ENCODE measurements at places on chromosomes 5 and 9.

DNA sequence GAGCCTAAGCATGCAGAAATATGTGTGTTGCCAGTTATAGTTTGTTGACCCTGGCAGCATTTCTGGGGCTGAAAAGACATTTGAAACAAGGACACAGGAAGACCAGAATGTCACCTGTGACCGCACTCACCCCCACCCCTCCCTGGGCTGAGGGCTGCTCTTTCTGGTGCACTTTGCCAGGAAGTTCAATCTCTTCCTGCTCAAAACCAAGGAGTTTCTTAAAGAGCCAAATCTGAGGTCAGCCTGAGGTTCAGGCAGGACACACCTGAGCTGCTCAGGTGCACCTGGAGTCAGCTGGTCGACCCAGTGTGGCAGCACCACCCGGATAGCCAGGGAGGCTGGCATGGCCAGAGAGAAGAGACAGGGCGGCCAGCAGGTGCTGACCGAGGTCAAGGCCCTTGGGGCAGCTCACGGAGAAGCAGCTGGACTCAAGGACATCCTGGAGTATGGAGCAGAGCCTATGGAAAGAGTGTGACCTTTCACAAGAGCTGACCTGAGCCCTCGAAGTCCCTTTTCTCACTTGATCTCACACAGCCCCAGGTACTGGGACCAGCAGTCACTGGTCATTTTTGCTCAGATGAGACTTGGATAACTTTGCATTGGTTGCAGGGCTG, 376.9 kb upstream of the IRX4 start:
- DNase-seq: no peak

DNA sequence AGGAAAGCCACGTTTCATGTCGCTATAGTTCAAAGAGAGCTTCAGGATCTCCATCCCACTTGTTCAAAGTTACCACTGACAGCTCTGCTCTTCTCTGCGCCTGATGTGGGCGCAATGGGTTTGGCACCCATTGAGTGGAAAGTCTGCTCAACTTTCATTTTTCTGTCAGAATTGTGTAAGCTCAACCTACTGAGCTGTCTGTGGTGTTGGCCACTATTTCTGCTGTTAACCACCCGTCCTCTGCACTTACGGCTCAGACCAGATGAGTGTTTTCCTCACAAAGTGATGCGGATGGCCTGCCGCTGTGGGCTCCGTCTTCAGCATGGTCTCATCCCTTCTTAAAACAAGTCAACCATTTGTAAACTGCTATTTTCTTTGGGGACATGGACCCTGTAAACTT, 131.2 kb downstream of the WNK2 start:
- DNase-seq: no peak

DNA sequence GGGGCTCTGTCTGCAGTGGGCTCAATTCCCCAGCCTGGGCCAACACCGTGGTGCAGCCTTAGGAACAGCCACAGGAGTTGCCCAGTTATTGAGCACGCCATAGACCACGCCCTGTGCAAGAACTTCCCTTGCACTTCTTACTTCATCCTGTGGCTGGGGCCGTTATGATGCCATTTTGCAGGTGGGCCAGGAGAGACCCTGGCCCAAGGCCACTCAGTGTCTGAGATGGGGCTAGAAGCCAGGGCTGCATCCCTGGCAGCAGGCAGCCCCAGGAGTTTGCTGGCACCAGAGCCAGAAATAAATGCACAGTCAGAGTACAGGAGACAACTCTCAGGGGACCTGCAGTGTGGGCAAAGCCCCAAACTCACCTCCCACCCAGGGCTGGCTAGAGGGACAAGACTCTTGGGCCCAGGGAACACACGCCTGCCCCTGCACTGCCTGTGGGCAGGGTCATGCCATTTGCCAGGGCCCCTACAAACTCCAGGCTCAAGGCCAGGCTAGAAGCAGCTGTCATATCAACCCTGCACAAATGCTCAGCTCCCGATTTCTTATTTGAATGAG, 6.7 kb downstream of the CORO2A start:
- DNase-seq: no peak

- no peak for DNase-seq
Measured at GRCh38 chr9:68540712-68541535, at the start of gene TMEM252. TSS of gene TMEM252 (minus strand) at chr9:68540883. CDS start at chr9:68540814, 69 bp downstream.

DNA sequence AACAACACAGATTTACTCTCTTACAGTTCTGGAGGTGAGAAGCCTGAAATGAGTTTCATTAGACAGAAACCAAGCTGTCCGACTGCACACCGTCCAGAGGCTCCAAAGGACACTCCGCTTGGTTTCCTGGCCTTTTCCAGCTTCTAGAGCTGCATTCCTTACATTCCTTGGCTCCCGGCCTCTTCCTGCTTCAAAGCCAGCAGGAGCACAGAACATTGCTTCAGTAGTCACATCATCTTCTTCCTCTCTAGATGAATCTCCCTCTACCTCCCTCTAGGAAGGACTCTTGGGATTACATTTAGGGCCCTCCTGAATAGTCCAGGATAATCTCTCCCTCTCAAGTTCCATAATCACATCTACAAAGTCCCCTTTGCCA, 213.3 kb downstream of the CDK5RAP2 start:
- no peak for DNase-seq

GRCh38 chr5:388266-389196, 54.4 kb upstream of the EXOC3 start:
- no peak for DNase-seq

- no peak for DNase-seq
Measured at GRCh38 chr9:114365194-114365593, 22.6 kb downstream of the AKNA start.

- no peak for DNase-seq
Measured at GRCh38 chr5:54398191-54398590, 57.3 kb upstream of the HSPB3 start.

GRCh38 chr9:120532475-120532874, 47.5 kb downstream of the CDK5RAP2 start:
- DNase-seq: no peak

DNA sequence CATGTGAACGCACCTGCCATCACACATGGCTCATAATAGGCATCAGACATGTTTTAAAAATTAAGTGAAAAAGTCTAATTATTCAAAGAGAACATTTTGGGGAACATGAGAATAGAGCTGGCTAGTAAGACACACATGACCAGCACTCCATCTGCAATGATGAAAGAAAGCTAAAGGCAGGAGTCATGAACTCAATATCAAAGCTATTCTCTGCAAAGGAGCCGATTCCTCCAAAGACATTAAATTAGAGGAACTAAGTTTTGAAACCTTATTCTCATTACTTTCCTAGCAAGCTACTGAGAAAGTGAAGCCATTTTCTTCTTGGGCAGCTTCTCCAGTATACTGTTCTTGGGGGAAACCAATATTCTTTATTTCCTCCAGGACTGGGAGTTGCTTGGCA, 172.0 kb downstream of the CRB2 start:
- DNase-seq: no peak

DNA sequence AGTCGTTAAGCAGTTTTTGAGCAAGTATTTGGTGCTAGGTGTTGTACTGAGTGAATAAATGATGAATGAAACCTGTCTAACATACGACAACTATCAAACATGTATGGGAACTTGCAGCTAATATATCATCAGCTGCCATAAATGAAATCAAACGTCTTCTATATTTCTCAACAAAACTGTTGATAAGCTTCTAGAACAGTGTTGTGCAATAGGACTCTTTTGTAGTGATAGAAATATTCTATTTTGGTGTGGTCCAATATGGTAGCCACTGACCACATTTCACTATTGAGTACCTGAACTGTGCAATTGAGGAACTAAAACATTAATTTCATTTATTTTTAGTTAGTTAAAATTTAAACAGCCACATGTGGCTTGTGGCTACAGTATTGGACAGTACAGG, 16.3 kb upstream of the FYB1 start:
- no peak for DNase-seq

- DNase-seq: peak; percentile 3
Measured at GRCh38 chr9:89606624-89607311, 2.0 kb downstream of the GADD45G start.

DNA sequence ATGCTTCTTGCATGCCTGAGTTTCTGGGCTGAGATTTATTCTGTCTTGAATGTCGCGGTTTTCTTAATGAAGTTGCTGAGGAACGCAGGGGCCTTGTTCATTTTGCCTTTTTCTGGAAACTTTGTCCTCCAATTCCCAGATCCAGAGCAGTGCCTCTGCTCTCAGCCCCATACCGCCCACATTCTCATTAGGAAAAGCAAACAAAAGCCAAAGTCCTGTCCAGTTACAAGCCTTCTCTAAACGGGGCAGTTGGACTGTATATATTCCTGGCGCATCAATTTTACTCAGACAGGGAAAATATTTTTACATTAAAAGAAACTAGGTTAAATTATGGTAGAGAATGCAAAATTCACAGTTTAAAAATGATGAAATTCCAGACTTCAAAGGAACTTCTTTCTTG, 1.2 kb upstream of the PSAT1 start:
- DNase-seq: no peak

- DNase-seq: no peak
Measured at GRCh38 chr5:66343370-66344071, 199.4 kb downstream of the SREK1 start.

- no peak for DNase-seq
Measured at GRCh38 chr5:133639850-133640528, 27.6 kb upstream of the FSTL4 start.

DNA sequence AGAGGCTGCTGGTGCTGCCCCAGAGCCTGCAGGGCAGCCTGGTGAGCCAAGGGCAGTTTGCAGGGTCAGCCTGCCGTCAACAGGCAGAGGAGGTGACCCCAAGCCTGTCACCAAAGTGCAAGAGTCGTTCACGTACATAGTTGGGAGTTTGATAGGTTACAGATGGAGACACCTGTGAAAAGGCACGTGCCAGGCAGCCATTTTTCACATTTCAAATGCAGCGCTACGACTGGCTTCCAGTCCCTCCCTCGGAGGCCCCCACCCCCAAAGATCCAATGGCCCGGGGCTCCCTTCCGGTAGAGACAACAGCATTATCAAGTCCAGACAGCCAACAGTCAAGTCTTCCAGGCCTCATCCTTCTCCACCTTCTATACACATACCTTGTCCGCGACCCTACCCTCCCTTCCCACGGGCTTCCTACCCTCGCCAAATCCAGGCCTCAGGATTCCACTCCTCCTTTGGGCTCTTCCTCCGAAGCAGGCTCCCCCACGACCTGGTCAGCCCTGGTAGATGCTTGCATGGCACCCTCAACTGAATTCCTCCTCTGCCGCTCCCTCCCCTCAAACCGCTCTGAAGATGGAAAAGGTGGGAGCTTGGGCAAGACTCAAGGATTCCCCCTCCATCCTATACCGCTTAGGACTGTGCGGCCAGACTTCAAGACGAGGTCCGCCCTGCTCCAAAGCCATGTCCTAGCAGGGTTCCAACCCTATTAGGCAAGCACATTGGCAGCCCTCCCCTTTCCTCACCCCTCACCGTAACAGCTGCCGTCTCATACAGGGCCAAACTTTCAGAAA, 13.2 kb downstream of the HNRNPH1 start:
- no peak for DNase-seq

- no peak for DNase-seq
Measured at GRCh38 chr9:109907400-109907799, 127.4 kb downstream of the PALM2AKAP2 start.

- DNase-seq: no peak
Measured at GRCh38 chr9:28445211-28445610, 871.9 kb upstream of the C9orf72 start.

- DNase-seq: no peak
Measured at GRCh38 chr9:129939431-129939830, 103.6 kb downstream of the FNBP1 start.

DNA sequence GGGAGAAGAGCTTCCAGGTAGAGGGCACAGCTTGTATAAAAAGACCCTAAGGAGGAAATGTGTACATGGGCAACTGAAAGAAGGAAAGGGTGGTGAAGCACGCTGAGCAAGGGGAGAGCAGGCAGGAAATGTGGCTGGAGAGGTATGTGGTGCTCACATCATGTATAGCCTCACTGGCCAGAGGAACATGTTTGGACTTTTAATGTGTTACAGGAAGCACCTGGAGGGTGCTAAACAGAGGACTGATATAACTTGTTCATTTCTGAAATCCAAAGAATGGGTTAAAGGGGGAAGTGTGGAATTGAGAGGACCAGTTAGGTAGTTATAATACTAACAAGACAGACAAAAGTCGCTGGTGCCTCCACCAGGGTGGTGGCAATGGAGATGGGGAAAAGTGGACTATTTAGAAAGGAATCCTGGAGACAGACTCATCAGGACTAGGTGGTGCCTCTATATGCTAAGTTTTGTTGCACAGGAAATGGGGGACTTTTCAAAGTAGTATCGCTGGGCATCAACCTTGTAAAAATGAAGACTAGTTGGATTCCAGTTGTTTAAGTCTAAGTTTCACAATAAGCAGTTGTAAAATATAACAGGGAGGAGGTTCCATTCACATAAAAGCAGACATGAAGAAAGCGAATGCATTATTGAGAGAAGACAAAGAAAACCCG, 63.1 kb upstream of the CD180 start:
- DNase-seq: no peak

GRCh38 chr9:135320331-135320730, 159.3 kb upstream of the PPP1R26 start:
- no peak for DNase-seq

- no peak for DNase-seq
Measured at GRCh38 chr5:89087551-89088318, 204.8 kb upstream of the MEF2C start.

DNA sequence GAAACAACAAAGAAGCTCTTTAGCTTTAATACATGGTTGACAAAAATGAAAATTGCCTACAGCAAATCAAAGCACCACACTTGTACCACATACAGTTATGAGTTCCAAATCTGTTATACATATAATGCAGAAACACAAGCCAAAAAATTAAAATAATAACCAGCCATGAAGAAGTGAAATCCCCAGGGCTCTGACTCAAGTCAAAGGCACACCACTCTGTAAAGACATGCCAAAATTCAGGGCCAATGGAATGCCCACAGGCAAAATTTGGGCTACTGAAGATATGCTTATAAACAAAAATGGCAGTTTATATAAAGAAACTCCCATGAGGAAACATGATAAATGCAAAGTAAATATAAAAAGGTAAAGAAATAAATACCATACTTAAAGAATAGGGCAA, 29.0 kb downstream of the THBS4 start:
- DNase-seq: no peak

DNA sequence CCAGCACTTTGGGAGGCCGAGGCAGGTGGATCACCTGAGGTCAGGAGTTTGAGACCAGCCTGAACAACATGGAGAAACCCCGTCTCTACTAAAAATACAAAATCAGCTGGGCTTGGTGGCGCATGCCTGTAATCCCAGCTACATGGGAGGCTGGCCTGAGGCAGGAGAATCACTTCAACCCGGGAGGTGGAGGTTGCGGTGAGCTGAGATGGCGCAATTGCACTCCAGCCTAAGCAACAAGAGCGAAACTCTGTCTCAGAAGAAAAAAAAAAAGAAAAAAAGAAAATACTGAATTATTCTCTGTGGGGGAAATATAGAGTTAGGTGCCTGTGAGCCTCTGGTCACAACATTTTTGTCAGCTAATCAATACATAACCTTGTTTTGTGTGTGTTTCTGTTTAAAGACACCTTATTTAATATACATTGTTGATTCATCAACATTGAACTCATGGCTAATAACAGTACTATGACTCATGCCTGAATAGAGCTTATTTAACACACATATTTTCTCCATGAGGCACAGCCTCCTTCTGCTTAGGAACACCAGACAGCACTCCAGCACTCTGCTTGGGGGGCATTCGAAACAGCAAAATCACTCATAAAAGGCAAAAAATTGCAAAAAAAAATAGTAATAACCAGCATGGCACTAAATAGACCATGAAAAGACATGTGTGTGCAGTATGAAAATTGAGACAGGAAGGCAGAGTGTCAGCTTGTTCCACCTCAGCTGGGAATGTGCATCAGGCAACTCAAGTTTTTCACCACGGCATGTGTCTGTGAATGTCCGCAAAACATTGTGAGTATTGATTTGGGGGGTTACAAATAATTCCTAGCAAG, at the start of gene IL31RA:
TSS of gene IL31RA (plus strand) at position 519 of the 836 bp plus-strand sequence. CDS start at position 733, 214 bp downstream.
- no peak for DNase-seq

GRCh38 chr9:4567601-4568000, 77.3 kb downstream of the SLC1A1 start:
- no peak for DNase-seq
